ENCODE measurements at places on chromosomes 12 and 14.

- peak; percentile 64 for DNase-seq
Observed at GRCh38 chr12:56150563-56150962, 1.8 kb upstream of the MYL6B start.

GRCh38 chr12:47025798-47026197, 53.6 kb upstream of the PCED1B start:
- no peak for DNase-seq

GRCh38 chr12:12892681-12893141, 1.3 kb downstream of the GPRC5A start:
- DNase-seq, result no peak

DNA sequence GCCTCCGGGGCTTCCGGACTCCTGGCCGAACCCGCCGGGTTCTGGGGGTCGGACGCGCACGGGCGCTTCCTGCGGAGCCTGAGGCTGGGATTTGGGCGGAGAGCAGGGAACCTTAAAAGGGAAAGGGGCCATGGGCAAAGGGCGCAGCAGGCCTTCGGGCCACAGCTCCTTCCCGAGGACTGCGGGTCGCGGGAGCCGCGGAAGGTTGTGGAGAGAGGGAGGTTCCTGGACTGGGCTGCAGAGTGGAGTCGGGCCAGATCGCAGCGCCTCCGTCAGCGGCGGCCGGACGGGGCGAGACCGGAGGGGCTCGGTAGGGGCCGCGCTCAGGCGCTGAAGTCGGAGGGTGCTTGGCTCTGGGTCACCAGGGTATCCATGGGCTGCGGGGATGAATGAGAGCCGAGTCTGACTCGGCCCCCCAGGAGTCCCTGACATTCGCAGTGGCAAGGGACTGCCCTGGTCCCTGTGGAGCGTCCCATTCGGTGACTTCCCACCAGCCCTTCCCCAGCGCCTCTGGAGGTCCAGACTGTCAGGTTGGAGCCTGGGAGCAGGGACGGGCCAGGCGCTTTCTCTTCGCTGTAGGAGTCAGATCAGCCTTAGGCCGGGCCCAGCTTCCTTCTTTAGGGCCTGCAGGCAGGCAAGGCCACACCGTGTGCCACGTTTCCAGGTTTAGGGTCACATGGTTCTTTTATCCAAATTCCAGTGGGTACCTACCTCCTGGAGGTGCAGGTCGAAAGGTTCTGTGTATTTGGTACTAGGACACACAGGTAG, 938 bp upstream of the SLC25A29 start:
- DNase-seq, result peak; percentile 19

GRCh38 chr14:29521526-29522137, 406.0 kb downstream of the PRKD1 start:
- peak; percentile 25 for DNase-seq

Measured in GM23248 (cell line).